ENCODE measurements at places on chromosomes 7 and 10.
A peak's percentile ranks its signal among the peaks of the same experiment; 100 is the strongest.

DNA sequence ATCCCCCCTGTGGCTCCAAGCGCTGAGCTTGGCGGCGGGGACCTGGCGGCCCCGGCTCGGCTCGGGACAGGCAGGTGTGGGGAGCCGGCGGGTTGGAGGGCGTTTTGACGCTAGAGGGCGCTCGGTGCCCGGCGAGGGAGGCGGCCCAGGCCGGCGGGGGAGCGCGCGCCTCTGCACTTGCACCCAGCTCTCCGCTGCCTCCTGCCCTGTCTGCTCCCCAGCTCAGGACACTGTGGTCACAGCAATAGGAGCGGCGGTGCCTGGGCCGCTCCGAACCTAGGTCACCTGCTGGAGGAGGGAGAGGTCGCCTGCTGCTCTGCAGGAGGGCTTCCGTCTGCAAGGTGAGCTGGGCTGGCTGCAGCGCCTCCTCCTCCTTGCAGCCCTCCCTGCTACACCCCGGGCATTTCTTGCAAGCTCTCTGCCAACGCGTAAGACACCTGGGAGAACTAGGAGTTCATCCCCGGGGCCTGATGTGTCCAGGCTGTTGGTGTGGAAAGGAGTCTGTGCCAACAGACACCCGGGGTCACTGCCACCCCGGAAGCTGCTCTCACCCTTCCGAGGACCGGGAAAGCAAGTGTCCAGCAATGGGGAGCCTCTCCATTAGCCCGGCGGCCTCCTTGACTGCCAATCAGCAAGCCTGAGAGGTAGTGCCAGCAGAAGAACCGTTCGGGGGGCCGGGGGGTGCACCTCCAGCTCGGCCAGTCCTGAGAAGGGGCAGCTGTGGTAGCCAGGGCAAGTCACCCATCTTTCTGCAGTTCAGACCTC lies 620.4 kb downstream of the GALNT17 start:
- DNase-seq = no peak

DNA sequence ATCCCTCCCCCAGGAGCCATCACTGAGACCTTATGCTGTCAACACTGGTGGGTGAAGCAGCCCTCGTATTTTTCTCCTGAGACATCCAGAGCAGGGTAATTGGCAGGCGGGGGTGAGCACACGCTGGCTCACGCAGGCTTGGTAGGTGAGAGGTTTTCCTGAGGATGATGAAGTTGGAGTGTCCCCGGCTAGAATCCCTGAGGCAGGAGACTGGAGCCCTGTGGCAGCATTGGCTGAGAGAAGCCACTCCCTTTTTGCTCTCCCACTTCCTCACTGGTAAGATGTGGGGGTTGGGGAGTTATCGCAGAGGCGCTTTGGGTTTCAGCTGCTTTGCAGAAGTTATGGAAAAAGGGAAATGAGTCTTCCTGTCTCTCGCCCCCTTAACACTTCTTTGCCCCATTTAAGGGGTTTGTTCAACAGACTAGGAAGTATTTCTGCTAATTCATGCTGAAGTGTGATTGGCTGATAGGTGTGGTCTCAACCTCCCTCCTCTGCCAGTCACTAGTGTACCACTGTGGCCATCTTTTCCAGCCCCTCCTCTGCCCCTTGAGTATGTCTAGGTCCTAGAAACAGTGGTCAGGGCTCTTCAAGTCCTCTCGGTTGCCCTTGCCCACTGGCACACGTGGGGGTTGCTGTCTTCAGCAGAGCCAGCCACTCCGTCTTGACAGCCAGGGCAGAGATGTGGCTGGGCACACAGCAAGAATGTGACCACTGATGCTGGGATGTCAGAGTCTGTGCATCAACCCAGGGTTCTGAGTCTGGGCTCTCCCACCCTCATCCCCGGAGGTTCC lies 5.7 kb downstream of the ARPC1B start:
- DNase-seq = no peak

GRCh38 chr7:105796365-105796764 lies 80.0 kb downstream of the ATXN7L1 start:
- DNase-seq = no peak

DNA sequence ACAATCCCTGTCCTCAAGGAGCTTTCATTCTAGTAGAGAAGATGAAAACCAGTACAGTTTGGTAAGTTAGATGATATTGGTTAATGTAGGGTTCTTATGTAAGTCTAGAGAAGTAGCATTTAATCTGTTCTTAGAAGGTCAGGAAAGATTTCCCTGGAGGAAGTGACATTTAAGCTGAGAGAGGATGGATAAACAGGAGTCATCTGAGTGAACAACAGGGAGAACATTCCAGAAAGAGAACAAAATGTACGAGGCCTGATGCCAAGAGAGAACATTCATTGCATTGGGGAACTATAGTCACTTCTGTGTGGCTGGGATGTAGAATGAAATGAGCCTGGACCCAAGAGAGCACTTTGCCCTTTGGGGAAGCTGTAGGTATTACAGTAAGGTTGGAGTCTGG lies 88.0 kb downstream of the CFTR start:
- no peak for DNase-seq

GRCh38 chr10:6296828-6297251 lies 94.1 kb downstream of the PFKFB3 start:
- DNase-seq = no peak

DNA sequence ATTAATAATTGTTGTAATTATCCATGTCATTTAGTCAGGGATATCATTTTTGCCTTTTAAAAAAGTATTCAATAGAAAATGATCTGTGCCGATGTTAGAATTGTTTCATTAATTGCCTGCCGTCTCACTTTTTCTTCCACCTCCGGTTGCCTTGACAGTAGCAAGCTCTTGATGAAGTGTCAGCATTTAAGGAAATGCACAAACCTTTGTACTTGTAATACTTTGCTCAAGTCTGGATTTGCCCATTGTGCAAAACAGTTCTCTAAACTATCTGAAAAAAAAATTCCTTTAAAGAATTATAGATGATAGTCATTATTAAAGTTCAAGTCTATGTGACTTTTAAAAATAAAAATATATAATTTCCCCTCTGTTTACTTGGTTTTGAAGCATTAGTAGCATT lies 619.7 kb downstream of the GATA3 start:
- DNase-seq = no peak

DNA sequence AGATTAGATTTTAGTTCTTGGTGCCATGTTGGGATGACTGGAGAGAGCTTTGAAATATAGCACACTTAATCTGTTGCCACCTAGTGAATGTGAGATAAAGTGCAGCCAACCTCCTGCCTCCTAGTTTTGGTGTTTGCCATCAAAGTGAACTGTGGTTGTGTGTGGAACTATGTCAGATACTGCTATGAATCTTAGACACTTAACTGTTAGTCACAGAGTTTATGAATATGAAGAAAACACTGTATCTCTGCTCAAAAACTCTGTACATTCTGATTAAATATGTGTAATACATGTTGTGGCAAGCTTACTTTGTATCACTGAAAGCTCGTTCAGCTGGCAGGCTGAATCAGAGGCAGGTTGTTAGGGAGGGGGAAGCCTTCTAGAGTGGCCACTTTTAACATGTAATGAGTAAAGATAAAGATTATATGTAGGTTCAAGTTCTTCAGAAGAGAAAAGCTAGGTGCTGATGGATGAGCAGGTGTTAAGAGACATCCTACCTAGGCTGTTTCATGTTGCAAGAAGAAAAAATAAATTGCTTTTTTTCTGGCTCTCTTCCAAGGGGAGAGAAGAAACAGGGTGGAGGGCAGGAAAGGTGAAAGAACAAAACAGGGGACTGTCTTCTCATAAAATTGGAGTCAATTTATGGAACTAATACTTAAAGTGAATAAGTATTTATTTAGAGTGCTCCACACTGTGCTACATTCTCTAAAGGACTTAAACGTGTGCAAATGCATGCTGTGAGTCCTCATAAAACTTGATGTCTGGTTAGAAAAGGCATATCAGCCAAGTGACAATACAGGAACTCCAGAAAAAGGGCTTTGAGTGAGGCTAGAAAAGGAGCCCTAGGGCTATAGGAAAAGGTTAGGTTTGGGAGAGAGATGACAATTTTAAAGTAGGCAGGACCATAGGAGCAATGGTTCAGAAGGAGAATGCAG lies 14.1 kb upstream of the LAMB1 start:
- DNase-seq = no peak

GRCh38 chr7:134561-135256 lies 57.7 kb upstream of the FAM20C start:
- DNase-seq = no peak

DNA sequence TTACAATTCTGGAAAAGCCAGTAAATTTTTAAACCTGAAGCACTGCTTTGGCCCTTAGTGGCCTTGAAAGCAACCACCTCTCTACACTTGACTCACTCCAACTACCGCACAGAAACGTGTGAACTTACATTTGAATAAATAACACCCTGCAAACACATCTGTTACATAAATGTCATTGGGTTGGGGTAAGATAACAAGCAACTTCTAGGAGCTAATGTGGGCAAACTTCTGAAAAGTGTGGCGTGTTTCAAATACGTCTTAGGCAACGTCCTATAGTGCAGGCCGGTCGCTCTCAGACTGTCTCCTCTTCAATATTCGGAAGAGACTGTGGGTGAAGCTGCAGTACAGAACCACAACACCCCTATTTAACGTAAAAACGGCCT lies 474 bp downstream of the ORC5 start:
- no peak for DNase-seq

GRCh38 chr7:155951554-155952158 lies 139.4 kb upstream of the SHH start:
- DNase-seq = peak; percentile 96

GRCh38 chr10:6995831-6996230 lies 415.0 kb downstream of the SFMBT2 start:
- no peak for DNase-seq

DNA sequence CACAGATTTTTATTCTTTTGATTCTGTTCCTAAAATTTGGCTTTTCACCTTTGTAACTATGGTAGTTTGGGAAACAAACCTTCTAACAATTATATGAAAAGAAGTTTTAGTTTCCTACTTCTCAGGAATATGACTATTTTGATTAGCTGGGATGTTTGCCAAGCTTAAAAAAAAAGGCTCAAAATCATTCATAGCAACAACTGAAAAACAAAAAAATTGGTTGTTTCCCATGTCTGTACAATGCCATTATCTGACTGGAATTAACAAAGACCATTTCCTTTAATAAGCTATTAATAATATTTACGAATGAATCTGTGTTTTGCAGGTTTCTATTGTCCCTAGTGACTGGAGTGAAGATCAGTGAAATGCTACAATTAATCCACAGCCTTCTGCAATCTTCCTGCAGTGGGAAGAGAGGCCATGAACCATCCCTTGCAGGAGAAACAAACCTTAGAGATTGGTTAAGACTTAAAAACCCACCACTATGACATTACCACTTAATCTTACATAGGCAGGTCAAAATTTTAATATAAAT lies 4.2 kb downstream of the PURB start:
- DNase-seq = no peak

- no peak for DNase-seq
These were observed at the start of gene RGS10 for GRCh38 chr10:119542357-119542987. Gene RGS10 (minus strand): TSS chr10:119542719. CDS start chr10:119542638, 81 bp downstream.

DNA sequence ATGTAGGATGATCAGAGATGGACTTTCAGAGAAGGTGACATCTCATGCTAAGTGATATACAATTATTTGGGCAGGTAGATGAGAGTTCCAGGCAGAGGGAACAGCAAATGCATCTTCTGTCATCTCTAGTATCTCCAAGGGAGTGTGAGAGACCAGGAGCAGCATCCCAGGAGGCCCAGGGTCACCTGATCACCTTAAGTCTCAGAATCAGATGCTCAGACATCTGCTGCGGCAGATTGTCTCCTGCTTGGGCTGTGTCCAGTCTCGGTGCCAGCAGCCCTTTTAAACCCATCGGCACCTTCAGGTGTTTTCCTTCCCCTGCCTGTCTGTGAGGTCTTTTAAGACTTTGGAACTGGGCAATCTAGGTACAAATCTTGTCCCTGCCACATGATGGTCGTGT lies 690.6 kb downstream of the LRMDA start:
- DNase-seq = no peak

- DNase-seq = no peak
These were observed 8.2 kb downstream of the TMEM270 start for GRCh38 chr7:73869011-73869798.

DNA sequence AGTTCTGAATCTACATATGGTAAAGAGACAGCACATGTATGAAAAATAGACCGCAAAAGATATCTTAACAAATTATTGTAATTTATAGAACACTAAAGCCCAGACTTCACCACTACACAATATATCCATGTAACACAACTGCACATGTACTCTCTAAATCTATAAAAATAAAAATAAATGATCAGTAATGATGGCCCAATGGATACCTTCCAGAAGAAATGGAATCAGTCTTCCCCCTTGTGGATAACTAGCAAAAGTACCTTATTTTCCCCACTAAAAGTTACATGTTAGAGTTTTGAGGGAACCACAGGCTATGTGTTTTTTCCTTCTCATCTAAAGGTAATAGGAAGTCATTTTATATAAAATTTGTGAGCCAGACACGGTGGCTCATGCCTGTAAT lies 25.7 kb downstream of the C7orf25 start:
- no peak for DNase-seq

DNA sequence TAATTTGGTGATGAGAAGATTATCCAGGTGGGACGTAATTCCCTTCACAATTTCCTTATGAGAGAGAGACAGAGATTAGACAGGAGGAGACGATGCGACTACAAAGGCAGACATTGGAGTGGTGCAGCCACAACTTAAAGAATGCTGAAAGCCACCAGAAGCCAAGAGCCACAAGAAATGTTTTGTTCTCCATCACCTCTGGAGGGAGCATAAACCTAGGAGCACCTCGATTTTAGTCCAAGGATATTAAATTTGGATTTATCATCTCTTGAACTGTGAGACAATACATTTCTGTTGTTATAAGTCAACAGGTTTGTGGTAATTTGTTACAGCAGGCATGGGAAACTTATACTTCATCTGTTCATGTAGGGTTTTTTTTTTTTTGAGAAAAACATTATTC lies 418.9 kb downstream of the DGKB start:
- DNase-seq = no peak

DNA sequence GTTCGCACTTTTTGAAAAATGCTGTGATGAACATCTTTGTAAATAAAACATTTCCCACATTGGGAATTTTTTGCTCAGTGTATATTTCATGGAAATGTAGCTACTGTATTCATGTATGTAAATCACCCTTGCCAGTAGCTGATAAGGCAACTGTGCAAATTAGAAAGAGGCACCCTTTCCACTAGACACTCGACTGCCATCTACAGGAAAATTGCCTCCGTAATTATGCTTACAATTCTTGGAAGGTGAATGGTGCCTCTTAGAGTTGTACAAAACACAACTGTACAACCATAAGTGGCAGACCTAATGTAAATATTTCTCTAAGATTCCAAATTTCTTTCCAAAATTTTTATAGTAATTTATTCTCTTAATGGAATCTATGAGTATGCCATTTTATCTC lies 491.7 kb downstream of the CCSER2 start:
- DNase-seq = no peak

DNA sequence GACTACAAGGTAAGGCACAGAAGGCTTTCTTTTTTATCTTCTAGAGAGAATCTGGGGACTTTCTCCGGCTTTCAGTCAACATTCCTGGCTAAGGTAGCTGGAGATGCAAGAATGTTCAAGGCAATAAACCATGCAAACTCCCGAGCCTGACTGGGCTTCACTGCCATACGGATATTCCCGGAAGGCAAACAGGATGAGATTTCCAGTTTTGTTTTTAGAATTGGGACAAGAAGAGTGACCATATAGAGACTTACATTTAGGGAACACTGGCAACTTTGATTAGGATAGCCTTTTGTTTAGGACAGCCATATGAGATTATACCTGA lies 269 bp downstream of the CALD1 start:
- DNase-seq = no peak

- no peak for DNase-seq
These were observed 83.3 kb upstream of the KLF6 start for GRCh38 chr10:3868271-3868664.

GRCh38 chr7:49523870-49524269 lies 249.6 kb upstream of the VWC2 start:
- no peak for DNase-seq
